ENCODE measurements at places on chromosomes 16 and 17. TPM values are rescaled to one million over a fixed set of nuclear protein-coding genes. Genes with fewer than 3 reads are reported as not detected.
A peak's percentile ranks its signal among the peaks of the same experiment; 100 is the strongest.

GRCh38 chr17:72004611-72005331 is 116.0 kb upstream of the SOX9 start:
- H3K4me1 ChIP-seq: no peaks in the 10 kb centered on the region
- no peaks in the 10 kb centered on the region for H3K27me3 ChIP-seq
- no peak overlapping the region for H3K27ac ChIP-seq

MSLN gene
- not detected for total RNA-seq

DNA sequence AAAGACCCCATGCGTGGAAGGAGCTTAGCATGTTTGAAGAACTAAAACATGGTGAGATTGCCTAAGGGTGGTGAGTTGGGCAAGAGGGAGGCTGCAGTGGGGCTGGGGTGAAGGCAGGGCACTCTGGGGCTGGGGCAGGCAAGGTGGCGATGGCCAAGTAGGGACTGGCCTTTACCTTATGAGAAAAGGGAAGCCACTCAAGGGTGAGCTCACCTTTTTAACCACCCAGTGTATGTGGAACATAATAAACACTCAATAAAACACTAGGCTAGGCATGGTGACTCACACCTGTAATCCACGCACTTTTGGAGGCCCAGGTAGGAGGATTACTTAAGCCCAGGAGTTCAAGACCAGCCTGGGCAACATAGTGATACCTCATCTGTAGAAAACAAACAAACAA is 37.7 kb downstream of the LYRM9 start:
- no peaks in the 10 kb centered on the region for H3K36me3 ChIP-seq
- no peaks in the 10 kb centered on the region for H3K4me1 ChIP-seq
- H3K4me3 ChIP-seq: no peak overlapping the region
- DNase-seq: no peak
- peaks cover 6% of the 10 kb centered on the region for H3K27me3 ChIP-seq

GRCh38 chr16:2056077-2056476 is 8.3 kb downstream of the TSC2 start:
- H3K4me3 ChIP-seq: no peak overlapping the region
- peaks cover 5% of the 10 kb centered on the region for H3K36me3 ChIP-seq
- no peak overlapping the region for H3K27ac ChIP-seq
- DNase-seq: no peak
- no peaks in the 10 kb centered on the region for H3K4me1 ChIP-seq

DNA sequence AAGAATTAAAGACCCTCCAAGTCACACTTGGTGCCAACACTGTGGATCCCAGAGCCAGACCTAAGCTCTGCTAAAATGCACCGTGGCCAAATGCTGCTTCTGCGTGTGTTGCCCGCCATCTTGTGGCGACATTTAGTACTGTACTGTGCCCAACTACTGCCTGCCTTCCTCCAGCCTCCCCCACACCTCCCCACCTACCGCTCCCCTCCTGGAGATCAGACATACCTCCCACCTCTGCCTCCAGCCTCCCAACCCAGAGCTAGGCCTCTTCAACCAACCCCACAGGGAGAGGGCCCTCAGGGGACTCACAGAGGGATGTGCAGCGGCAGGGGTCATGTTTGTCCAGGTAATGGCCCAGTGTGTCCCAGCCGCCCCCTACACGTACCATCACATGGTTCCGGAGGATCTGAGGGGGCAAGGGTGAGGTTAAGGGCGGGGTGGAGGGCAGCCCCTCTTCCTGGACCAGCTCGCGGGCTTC is 5.5 kb downstream of the GAS2L2 start:
- DNase-seq: peak; percentile 68
- peaks cover 25% of the 10 kb centered on the region for H3K27me3 ChIP-seq
- H3K4me3 ChIP-seq: no peak overlapping the region
- no peaks in the 10 kb centered on the region for H3K4me1 ChIP-seq

SPHK1 gene
- total RNA-seq: 70.7 TPM

GRCh38 chr16:24035127-24035842 is 199.5 kb downstream of the PRKCB start:
- no peak overlapping the region for H3K27ac ChIP-seq
- H3K4me1 ChIP-seq: no peaks in the 10 kb centered on the region
- H3K36me3 ChIP-seq: no peaks in the 10 kb centered on the region
- no peak for DNase-seq
- H3K4me3 ChIP-seq: no peak overlapping the region

DNA sequence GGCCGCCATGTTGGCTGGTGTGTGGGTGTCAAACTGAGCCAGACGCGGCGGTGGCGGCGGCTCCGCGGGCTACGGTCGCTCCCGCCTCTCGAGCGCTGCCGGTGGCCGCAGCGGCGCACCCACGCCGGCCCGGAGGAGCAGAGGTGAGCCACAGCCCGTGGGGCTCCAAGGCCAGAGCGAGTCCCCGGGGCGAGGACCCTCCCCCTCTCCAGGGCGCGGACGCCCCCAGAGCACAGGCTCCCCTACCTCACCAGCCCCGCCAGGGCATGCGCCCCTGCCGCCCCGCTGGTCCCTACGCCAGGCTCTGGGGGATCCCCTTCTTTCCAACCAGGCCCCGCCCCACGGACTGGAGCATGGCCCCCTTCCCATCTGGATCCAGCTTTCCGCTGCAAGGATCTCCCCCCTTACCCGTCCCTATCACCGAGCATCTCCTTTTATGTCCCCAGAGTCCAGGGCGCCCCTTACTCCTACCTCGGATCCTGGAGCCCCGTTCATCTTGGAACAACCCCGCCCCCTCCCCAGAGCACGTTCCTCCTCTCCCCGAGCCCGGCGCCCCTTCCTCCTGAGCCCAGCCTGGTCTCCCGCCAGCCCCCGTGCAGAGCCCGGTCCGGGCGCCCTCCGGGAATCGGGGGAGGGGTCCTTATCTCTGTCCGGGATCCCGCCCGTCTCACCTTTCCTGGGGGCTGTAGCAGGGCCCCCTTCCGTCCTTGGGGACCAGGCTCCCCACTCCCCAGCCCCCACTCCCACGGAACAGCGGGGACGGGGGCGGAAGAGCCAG is 412 bp downstream of the EPN2 start:
- H3K27ac ChIP-seq: peak overlapping the region; percentile 33
- H3K4me1 ChIP-seq: peaks cover 5% of the 10 kb centered on the region
- H3K27me3 ChIP-seq: no peaks in the 10 kb centered on the region
- peak overlapping the region; percentile 78 for H3K4me3 ChIP-seq

GRCh38 chr16:8718851-8719680 is 44.6 kb downstream of the ABAT start:
- DNase-seq: no peak
- H3K27ac ChIP-seq: no peak overlapping the region
- no peaks in the 10 kb centered on the region for H3K4me1 ChIP-seq
- H3K36me3 ChIP-seq: no peaks in the 10 kb centered on the region
- no peak overlapping the region for H3K4me3 ChIP-seq

All from endothelial cell of umbilical vein (primary cell).